Vagina (tissue), 2 donors: ENCODE measurements at places on chromosomes 4 and X.

DNA sequence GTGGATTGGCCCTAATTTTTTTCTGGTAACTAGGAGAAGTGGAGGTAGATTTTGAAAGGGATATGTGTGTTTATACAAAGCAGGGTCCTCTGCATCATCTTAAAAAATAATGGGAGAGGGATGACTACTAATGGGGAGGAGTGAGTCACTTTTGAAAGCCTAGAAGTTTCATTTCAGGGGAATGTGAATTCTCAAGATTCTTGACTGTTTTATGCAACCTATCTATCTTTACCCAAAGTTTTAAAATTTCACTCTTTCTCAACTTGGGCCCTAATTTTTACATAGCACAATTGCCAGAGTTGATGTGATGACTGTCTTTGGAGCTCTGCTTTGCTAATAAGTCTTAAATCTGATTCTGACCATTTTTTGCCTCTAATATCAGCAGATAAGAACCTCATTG, 445.2 kb downstream of the GRXCR1 start:
- DNase-seq = no peak

DNA sequence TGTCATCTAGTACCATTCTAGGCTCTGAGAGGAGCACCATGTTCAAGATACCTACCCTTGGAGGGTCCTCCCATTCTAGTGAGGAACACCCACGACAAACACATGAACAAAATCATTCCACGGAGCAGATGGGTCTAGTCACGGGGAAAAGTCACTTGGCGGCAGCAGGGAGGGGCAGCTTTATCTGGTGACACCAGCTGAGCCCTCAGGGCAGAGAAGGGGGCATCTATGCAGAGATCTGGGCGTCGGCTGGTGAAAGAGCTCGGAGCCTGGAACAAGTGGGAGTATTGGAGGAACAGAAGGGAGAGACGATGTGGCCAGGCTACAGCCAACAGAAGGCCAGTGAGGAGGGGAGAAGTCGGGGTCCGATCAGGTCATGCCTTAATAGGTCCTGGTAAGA, 11.9 kb upstream of the PDHA1 start:
- DNase-seq = peak; percentile 60

DNA sequence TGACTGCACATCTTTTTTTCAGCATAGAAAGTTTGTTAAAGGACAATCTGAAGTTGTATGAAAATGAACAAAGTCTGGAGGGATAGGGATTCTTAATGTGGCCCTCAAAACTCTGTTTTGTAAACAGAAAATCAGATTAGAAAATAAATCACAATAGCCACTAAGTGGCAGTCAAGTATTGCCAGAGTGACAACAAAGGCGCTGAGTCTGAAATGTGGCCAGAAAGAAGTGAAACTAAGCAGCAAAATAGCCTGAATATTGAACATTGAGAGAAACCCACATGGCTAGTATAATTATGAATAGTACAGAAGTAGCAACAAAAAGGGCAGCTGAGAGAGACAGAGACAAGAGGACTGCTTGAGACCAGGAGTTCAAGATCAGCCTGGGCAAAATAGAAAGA, 81.1 kb upstream of the CT45A1 start:
- DNase-seq = no peak

GRCh38 chrX:14506866-14507265, 22.5 kb upstream of the GLRA2 start:
- DNase-seq = no peak

DNA sequence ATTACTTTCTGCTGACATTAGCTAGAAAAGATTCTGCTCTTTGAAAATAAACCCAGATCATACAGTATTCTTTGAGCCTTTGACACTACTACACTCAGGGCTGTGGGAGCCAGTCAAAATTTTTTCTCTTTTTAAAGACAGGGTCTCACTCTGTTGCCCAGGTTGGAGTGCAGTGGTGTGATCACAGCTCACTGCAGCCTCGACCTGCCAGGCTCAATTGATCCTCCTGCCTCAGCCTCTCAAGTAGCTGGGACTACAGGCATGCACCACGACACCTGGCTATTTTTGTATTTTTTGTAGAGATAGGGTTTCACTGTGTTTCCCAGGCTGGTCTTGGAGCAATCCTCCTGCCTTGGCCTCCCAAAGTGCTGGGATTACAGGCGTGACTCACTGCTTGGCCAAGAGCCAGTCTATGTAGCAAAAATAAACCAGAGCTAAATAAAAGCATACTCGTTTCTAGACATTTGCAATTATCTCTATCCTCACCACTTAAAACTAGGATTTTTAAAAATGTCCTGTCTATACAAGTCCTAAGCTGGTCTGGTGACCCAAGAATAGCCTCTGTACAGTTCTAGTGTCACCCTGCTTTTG, 43.2 kb downstream of the AKAP4 start:
- DNase-seq = no peak

GRCh38 chr4:146975527-146975926, 29.9 kb upstream of the TTC29 start:
- DNase-seq = no peak
